Stimulated activated CD8-positive, alpha-beta memory T cell treated with anti-CD3 and anti-CD28 coated beads, Interleukin-2, amount 100 ng/mL, for 1 hour (primary cell): ENCODE measurements at places on chromosomes 6 and 20.

GRCh38 chr6:169724494-169725124 lies at the start of gene PHF10:
PHF10 (minus strand) TSS chr6:169724500; CDS start chr6:169723931, 569 bp downstream.
- DNase-seq = peak; percentile 37

DNA sequence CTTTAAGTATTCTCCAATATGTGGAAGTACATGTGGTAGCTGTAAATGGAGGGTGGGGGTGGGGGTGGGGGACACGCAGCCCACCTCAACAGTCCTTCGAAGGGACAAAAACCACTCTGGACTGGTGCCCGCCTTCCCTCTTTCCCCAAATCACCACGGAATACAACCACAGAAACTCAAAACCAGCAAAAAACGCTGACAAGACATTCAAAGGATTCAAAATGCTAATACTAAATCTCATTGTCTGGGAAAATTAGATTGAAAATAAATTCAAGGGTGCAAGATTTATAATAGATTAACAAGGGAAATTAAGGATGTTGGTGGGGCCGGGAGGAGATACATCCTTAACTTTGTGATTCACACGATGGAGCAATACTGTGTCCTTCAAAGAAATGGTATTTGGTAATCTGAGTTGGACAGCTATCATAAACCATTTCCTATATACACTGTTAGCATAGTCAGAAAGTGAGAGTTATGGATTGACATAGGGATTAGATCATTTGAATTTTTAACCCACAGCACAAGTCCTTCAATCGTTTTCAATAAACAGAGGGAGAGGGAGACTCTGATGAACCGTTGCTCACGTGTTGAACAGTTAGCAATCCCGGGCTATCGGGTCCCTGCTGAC lies 766 bp upstream of the TBC1D22B start:
- no peak for DNase-seq

- no peak for DNase-seq
Observed at GRCh38 chr6:132202574-132202973, 198.7 kb downstream of the MOXD1 start.

DNA sequence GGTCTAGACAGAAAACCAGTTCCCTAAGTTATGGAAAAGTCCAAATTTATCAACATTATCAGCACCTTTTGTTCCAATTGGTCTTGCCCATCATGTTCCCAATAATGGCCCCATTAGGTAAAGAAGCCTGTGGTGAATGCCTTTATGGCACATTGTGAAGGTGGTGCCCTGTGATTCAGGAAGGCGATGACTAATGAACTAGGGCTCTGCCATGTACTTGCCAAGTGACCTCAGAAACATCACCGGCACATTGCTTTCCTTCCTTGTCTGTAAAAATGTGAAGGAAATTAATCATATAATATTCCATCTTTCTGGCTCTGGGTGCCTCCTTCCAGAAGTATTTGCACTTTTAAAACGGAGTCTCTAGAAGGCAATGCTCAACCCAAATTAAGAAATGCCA lies 132.3 kb downstream of the UNC5CL start:
- DNase-seq = no peak

DNA sequence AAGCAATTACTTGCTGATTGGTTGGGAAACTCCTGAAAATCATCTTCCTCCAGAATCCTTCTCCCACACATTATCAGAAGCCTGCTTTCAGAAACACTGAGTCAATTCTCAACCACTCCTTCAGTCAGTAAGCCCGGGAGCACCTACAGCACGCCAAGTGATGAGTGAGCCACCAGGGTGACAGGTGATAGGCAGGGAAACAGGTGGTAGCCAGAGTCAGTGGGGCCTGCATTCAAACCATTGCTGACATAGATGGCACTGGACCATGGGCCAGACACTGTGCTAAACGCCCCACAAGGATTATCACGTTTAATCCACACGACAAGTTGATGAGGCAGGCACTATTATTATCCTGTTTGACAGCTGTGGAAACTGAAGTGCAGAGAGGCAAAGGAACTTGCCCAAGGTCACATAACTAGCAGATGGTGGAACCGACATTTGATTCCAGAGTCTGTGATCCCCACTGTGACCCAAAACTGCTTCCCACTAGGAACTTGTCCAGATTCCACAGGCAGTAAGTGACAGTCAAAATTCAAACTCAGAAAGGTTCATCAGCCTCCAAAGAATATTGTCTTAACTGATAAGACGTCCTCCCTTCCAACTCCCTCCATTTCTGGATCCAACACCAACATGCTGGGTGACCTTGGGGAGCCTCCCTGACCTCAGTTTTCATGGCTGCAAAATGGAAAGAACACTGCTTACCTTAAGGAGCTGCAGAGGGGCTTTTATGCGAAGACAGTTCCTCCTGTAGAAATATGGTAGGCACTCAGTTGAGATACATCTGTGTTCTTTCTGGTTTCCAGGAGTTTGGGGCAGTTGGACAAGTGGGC lies 23.9 kb upstream of the TOP1 start:
- no peak for DNase-seq

DNA sequence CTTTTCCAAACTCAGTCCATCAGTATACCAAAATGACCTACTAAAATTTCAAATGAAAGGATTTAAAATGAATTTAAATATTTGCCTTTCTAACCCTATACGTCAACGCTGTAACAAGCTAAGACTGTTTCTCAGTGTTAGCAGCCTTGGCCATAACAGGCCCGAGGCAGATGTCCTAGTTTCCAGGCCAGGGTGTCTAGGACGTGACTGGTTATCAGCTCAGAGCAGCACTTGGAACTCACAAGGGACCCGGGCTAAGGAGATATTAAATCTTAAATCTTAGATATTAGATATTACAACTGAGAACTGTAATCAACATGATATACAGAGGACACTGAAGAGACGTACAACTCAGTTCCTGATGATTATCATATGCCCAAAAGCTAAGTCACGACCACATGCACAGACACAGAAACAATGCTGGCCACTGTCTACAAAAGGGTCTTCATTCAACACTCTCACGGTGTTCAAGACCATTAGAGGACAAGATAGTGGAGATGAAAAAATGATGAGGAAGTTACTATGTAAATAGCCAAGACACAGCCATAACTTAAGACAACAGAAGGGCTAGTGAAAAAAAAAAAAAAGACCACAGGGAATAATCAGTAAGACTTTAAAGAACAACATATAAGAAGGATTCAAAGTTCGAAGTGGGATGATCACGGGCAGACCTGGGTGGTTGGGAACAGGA lies at the start of gene CLDN20:
CLDN20 (plus strand) TSS at position 641 of the 691 bp plus-strand sequence. CDS start 11,707 bp downstream, outside the sequence.
- no peak for DNase-seq

DNA sequence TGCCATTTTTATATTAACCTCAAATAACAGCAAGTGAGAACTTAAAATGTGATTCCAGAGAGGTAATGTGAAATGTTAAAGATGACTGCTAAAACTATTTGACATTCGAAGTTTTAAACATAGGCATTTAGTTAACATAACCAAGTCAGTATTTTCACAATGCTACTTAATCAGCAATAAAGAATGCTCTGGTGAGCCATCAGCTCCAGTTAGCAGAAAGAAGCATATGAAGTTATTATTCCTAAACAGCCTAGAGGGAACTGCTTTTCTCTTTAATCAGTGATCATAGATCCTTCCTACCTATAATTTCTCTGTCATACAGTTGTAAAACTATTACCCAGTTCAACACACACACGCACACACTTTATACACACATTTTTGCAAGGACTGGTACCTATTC lies 60.1 kb downstream of the MMS22L start:
- no peak for DNase-seq

GRCh38 chr6:12931639-12932038 lies 215.1 kb downstream of the PHACTR1 start:
- no peak for DNase-seq

GRCh38 chr20:890666-891057 lies 25.5 kb downstream of the ANGPT4 start:
- DNase-seq = no peak

- no peak for DNase-seq
Observed at GRCh38 chr20:13396826-13397225, 175.8 kb downstream of the ISM1 start.

- no peak for DNase-seq
Observed at GRCh38 chr20:10718661-10719060, 44.9 kb upstream of the JAG1 start.

DNA sequence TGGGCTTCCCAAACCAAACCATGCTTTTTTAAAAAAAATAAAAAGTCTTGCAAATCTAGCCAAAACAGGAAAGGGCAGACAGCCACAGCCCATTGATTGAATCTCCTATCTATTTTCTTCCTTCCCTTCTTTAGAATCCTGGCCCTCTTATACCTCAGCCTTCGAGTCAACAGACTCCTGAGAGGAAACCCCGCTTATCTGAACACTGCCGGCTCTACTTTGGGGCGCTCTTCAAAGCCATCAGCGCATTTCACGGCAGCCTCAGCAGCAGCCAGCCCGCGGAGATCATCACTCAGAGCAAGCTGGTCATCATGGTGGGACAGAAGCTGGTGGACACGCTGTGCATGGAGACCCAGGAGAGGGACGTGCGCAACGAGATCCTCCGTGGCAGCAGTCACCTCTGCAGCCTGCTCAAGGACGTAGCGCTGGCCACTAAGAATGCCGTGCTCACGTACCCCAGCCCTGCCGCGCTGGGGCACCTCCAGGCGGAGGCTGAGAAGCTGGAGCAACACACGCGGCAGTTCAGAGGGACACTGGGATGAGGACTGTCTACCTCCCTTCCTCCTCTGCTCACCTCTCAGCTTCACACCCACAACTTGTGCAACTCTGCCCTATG lies 10.1 kb upstream of the RTF2 start:
- DNase-seq = no peak

- DNase-seq = no peak
Observed at GRCh38 chr20:17844549-17845298, 123.9 kb downstream of the SNX5 start.

DNA sequence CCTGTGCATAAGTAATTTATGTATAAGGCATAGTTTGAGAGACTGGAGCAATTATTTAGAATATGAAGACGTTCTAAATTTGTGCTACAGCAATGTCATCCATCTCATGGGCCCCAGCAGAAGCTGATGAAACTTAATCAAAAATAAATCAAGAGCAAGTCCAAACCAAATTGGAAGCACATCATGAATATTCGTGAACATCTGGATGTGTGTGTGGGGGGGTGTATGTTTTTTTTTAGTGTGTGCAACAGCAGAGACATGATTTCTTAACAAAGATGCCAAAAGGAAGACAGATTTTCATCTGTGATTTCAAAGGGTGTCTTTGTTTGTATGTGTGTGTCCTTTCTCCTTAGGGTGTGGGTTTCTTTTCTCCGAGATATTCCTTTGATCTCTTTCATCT lies 58.9 kb downstream of the SASH1 start:
- no peak for DNase-seq

DNA sequence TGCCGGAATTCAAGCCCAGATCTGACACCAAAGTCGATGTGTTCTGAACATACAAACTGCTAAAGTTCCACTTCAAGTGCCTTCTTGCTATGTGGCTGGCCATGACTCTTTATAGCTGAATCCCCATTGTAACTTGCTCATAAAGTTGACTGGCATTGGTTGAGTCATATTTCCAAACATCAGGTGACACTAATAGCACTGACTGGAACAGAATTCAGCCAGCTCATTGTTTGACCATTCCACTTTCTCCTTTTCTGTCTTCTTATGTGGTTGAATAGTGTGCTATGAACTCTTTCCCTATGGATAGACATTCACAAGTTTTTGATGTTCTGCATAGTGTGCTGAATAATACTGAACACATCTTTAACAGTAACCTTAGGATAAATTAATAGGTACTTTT lies 266.2 kb upstream of the ZFP64 start:
- DNase-seq = no peak

GRCh38 chr20:5349448-5349847 lies 32.7 kb upstream of the PROKR2 start:
- DNase-seq = no peak

GRCh38 chr6:168313431-168314011 lies 6.1 kb downstream of the DACT2 start:
- no peak for DNase-seq

GRCh38 chr6:110422444-110422822 lies 7.1 kb upstream of the DDO start:
- DNase-seq = no peak

DNA sequence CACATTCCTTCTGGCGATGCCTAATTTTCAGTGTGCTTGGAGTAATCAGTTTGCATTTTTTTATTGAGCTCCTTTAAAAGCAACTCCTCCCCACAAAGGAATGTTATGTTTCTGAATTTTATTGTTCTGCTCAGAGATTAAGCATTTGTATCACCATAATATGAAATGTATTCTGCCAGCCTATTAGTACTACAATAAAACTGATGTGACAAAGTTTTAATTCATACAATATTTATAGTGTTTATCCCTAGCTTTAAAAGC lies 236.9 kb upstream of the ASCC3 start:
- DNase-seq = no peak

DNA sequence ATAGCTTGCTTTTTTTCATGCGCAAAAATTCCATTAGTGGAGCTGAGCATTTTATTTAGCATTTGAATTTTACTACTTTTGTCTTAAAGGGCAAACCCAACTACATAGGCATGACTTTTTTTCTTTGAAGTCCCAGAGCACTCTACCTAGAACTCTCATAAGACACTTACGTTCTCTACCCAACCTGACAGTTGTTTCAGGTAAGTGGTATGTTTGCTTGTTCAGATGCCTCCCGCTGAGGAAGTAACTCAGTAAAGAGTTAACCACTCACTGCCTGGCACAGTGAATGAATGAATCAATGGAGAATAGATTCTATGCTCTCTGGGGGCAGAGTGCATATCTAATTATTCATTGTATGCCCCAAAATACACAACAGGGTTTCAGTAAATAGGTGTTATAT lies 212.3 kb upstream of the PRDM1 start:
- DNase-seq = no peak
